ENCODE measurements at places on chromosomes 13 and 19.

DNA sequence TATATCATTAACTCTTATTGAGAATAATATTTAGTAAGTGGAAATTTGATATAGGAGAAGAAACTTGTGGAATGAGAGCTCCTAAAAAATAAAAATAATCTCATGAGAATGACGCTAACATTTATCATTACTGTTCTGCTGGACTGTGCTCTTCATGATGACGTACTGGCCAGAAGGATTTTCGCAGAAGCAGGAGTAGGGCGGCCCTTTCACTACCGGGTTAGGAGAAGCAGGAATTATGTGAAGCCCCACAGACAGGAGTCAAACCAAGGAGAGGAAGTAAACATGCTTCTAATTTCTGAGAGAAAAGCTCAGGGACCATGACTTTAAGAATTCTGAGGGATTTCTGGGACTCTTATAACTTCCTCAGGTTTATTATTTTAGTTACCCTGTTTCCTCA, 195.1 kb downstream of the VWA8 start:
- no peak for DNase-seq

DNA sequence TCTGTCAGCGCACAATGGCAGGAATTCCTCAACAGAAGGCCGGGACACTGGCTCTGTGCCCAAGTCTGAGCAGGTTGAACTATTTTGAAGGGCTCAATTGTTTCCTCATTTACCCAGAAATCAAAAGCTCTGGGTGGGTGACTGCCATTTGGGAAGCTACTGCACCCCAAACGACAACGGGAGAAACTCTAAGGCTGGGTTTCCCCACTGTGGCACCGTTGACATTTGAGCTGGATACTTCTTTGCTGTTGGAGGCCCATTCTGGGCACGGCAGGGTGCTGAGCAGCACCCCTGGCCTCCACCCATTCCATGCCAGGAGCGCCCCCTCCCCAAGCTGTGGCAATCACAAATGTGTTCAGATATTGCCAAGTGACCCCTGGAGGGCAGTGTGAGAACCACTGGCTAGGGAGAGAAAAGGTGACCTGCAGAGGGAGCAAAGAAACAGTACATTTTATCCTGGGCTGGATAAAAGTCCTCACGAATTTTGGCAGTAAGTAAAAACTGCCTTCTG, 62.5 kb downstream of the RFX2 start:
- DNase-seq, result peak; percentile 62

GRCh38 chr13:22218797-22219196, 547.9 kb downstream of the FGF9 start:
- no peak for DNase-seq

- no peak for DNase-seq
Observed at GRCh38 chr19:49213791-49214190, 56.2 kb downstream of the TRPM4 start.

- DNase-seq, result peak; percentile 37
Observed at GRCh38 chr19:49555600-49556411, 24.6 kb downstream of the NOSIP start.

DNA sequence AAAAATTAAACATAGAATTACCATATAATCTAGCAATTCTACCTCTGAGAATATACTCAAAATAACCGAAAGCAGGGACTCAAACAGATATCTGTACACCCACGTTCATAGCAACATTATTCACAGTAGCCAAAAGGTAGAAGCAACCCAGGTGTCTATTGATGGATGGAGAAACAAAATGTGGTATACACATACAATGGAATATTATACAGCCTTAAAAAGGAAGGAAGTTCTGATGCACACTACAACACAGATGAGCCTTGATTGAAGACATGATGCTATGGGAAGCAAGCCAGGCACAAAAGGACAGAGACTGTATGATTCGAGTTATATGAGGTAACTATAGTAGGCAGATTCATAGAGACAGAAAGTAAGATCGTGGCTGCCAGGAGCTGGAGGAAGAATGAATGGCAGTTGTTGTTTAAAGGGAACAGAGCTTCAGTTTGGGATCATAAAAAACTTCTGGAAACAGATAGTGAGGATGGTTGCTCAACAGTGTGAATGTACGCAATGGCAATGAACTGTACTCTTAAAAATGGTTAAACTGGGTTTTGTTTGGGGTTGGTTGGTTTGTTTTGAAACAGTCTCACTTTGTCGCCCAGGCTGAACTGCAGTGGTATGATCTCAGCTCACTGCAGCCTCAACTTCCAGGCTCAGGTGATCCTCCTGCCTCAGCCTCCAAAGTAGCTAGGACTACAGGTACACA, 47.5 kb downstream of the ZIC5 start:
- DNase-seq, result no peak

Data from HuH-7 (cell line).